ENCODE measurements at places on chromosomes 7 and 10. TPM values are rescaled to one million over a fixed set of nuclear protein-coding genes. Genes with fewer than 3 reads are reported as not detected.

GRCh38 chr7:97845622-97846203, 26.5 kb downstream of the ASNS start:
- H3K27me3 ChIP-seq, result no peaks in the 10 kb centered on the region
- no peaks in the 10 kb centered on the region for H3K36me3 ChIP-seq

DNA sequence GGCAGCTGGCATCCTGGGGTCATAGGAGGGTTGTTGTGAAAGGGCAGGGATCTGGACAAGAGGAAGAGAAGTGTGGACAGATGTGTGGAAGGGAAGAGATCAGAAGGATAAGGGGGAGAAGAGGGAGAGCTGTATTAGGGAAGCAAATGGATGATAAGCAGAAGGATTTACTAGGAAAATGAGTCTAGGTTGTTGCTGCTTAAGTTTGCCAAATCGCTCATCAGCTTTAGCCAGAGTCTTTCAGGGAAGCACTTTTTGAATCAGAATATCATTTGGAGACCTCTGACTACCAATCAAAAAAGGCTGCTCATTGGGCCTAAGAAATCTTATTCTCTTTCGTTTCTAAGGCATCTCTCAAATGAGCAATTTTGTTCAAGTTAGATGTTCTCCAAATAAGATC, 2.6 kb upstream of the CSGALNACT2 start:
- H3K4me3 ChIP-seq, result no peak overlapping the region
- no peaks in the 10 kb centered on the region for H3K27me3 ChIP-seq
- DNase-seq, result no peak
- H3K36me3 ChIP-seq, result peaks cover 3% of the 10 kb centered on the region

GRCh38 chr10:124508070-124508667, 46.5 kb downstream of the LHPP start:
- no peaks in the 10 kb centered on the region for H3K27me3 ChIP-seq
- no peak for DNase-seq
- H3K27ac ChIP-seq, result no peak overlapping the region
- no peak overlapping the region for H3K4me3 ChIP-seq
- H3K4me1 ChIP-seq, result no peaks in the 10 kb centered on the region

DNA sequence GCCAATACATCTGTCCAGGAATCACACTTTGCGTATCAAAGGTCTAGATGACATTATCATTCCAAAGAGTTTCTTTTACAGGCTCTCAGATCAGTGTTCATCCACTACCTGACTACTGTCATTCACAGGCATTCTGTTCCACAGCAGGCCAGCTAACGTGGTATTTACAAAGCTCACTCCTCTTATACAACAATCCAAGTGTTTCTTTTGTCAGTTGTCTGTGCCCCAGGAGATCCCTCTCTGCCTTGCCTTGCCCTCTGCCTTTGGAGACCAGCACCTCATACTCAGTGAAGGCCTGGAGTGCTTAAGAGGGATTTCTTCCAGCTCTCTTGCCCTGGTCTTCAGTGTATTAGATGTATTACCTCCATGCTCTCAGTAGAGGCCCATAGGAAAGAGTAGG, 34.6 kb upstream of the CC2D2B start:
- H3K36me3 ChIP-seq, result no peaks in the 10 kb centered on the region
- DNase-seq, result no peak
- H3K27me3 ChIP-seq, result no peaks in the 10 kb centered on the region

Gene RET
- 0.13 TPM for total RNA-seq

DNA sequence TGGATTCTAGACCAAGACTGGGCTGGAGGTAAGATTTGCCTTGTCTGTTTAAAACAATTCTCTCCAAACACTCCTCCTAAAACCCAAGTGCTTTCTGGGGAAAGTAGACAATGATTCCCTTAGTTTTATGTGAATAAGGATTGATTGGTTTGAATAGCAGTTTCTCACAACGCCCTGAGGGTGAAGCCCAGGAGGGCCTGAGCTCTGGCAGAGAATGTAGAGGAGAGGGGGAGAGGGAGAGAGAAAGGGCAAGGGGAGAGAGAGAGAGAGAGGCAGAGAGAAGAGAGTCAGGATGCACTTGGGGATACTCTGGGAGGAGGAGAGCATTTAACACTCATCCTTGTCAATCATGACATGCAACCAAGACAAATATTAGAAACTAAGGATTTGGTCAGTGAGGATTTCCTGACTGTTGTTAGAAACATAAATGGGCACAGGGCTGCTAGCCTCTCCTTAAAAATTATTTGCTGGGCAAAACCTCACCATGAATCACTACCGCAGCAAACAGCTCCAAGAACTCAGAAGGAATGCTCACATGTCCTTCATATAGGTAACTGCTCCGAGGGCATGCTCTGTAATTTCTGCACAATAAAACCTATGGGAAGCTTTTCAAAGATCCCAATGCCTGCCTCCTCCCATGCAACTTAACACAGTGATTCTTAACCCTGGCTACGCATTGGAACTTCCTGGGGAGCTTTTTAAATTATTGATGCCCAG, 55.2 kb upstream of the RAPGEF5 start:
- H3K27me3 ChIP-seq, result no peaks in the 10 kb centered on the region
- H3K36me3 ChIP-seq, result no peaks in the 10 kb centered on the region
- DNase-seq, result no peak

DNA sequence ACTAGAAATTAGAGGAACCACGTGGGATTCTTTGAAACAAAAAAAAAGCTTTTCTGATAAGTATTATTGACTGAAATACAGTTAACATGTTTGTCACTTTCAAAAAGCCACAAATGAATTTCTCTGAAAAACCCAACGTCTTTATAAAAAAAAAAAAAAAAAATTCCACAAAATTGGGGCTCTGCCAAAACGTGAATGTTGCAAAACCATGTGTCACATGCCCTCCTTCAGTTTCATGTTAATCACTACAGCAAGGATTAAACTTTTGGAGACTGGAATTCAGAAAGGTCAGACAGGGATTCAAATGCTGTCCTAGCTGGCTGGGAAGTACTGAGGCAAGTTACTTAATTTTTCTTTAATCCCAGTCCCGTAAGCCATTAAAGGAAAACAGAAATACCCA, 278.0 kb upstream of the KLF14 start:
- no peaks in the 10 kb centered on the region for H3K27me3 ChIP-seq
- H3K4me1 ChIP-seq, result peaks cover 85% of the 10 kb centered on the region
- H3K27ac ChIP-seq, result peak overlapping the region; percentile 46
- H3K4me3 ChIP-seq, result no peak overlapping the region
- DNase-seq, result no peak

Gene C10orf95
- 0.19 TPM for total RNA-seq
